Activated effector memory CD4-positive, alpha-beta T cell treated with Interleukin-2 at 50 U/mL for 16 hours (primary cell): ENCODE measurements at places on chromosomes 6 and 20.
A peak's percentile ranks its signal among the peaks of the same experiment; 100 is the strongest.

- no peak for DNase-seq
Measured at GRCh38 chr6:118559659-118560058, 11.6 kb downstream of the PLN start.

DNA sequence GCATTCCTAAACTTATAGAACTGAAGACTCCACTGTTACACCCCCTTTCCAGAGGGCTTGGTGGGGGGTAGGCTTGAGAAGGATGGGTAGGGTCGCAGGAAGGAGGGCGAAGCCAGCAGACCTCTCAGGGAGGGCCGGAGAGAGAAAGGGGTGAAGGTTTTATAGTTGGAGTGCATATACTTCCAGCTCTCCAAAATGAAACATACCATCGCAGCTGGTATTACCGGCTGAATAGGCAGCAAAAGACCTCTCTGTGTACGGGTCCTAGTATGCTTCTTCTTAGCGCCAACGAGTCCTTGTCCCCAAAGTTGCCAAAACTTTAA lies 1.0 kb upstream of the VGLL2 start:
- DNase-seq, result no peak

GRCh38 chr6:26232940-26233648 lies 131.9 kb upstream of the BTN3A2 start:
- DNase-seq, result peak; percentile 37

DNA sequence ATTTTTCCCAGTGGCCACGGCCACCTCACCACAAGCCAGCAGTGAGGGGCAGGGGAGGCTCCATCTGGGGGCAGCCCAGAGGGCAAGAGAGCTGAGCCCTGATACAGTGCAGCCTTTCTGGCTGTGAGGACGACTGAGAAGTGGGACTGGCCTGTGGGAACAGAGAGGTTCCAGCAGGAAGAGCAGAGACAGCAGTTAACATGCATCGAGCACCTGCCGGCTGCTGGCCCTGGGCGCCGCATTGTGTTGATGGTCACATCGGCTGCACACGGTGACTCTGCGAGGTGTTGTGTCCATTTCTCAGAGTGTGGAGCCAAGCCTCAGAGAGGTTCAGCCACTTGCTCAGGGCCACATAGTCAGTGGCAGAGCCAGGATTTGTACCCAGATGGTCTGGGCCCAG lies 9.8 kb downstream of the FOXS1 start:
- DNase-seq, result no peak

DNA sequence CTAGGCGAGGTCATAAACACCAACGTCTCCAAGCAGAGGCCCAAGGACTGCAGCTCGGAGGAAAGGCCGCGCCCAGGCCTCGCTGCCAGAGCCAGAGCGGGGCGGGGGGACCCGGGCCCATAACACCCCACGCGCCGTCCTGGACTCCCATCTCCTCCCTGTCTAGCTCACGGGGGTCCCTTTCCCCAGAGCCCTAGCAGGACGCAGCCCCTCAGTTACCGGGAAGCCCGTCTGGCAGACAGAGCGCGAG lies 44.9 kb downstream of the MDFI start:
- DNase-seq, result no peak

GRCh38 chr6:13400772-13401171 lies 72.4 kb upstream of the TBC1D7 start:
- DNase-seq, result no peak
